Panc1 (cell line): ENCODE measurements at places on chromosomes 7 and 10.

DNA sequence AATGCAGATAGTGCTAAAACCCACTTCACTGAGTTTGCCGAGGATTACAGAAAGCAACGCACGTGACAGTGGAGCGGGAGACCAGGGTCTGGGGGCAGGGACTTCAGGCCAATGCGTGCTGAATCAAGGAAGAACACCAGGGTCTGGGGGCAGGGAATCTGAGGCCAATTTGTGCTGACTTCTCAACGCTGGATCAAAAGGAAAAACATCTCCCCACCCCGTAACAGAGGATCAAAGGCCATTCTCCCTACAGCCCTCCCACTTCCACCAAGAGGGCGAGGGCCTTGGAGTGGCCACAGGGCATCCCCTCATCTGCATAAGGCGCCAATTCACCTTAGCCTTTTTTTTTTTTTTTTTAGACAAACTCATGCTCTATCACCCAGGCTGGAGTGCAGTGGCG is 22.3 kb upstream of the BNIP3 start:
- no peak for DNase-seq

GRCh38 chr10:96935810-96936209 is 103.7 kb downstream of the LCOR start:
- DNase-seq = no peak

GRCh38 chr10:83678850-83679249 is 460.5 kb upstream of the GHITM start:
- no peak for DNase-seq

DNA sequence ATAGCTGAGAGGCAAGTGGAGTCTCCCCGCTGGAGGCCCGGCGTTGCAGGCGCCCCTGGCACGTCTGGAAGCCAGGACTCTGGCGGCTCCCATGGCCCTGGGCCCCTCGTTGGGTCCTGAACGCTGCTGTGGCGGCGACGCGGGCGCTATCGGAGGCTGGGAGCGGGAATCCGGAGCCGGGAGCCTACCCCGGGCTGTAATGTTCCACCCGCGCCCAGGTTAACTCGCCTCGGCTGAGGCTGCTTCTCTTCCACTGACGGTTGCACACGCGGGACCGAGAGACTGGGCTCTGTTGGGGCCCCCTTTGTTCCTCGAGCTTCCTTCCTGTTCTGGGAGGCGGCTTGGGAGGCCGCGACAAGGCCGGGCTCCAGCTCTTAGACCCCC is 1.3 kb upstream of the HOXA5 start:
- no peak for DNase-seq

DNA sequence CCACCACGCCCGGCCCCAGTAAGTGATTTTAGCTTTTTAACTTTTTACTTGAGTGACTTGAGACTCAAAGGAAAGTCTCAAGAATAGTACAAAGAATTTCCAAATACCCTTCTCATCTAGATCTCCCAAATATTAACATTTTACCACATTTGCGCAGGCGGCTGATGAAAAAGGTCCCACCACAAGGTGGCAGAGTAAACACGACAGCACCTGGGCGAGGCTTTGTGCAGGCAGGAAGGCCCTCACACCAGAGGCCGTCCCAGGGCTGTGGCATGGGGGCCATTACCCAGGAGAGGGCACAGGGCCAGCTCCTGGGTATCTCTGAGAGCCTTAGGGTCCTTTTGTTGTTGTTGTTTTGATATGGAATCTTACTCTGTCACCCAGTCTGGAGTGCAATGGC is 50.0 kb upstream of the WIPI2 start:
- DNase-seq = no peak

- no peak for DNase-seq
These were observed 38.1 kb downstream of the FAM107B start for GRCh38 chr10:14736600-14737081.

GRCh38 chr7:47095946-47096345 is 486.0 kb downstream of the TNS3 start:
- no peak for DNase-seq

DNA sequence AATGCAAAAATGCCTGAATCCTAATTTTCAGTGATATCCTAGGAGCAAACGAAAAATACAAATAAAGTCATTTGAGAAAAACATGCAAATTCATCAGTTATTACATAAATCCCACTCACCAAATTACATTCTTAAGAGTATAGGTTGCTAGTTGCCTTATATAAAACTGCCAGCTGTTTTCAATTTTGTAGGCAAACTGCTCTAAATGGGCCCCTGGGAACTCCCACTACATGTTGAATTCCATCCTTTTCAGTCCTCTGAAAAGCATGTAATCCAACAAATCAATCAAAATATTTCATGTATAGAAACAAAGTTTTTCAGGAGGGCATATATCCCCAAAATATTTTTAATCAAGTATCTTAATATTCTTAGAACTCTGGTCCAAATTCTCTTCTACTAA is 2.1 kb upstream of the JMJD1C start:
- no peak for DNase-seq

GRCh38 chr7:67451306-67451705 is 454.7 kb downstream of the TYW1 start:
- no peak for DNase-seq

GRCh38 chr10:43393606-43394360 is 15.2 kb downstream of the HNRNPF start:
- DNase-seq = no peak

DNA sequence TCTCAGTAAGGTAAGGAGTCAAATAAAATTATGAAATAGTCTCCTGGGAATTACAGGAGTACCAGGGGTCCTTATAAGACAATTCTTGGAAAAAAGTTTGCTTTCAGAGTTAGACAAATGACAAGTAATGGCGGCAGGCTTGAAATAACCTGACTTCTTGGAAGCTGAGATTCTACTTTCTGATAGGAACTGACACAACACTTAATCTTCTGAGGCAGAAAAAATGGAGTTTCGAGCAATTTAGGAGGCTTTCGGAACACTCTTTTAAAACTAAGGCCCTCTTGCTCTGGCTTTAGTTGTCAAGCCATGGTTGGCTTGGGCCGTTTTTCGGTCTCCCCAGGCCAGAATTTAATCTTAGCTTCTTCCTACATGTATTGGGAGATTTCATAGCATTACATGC is 260.0 kb downstream of the GATA3 start:
- no peak for DNase-seq

DNA sequence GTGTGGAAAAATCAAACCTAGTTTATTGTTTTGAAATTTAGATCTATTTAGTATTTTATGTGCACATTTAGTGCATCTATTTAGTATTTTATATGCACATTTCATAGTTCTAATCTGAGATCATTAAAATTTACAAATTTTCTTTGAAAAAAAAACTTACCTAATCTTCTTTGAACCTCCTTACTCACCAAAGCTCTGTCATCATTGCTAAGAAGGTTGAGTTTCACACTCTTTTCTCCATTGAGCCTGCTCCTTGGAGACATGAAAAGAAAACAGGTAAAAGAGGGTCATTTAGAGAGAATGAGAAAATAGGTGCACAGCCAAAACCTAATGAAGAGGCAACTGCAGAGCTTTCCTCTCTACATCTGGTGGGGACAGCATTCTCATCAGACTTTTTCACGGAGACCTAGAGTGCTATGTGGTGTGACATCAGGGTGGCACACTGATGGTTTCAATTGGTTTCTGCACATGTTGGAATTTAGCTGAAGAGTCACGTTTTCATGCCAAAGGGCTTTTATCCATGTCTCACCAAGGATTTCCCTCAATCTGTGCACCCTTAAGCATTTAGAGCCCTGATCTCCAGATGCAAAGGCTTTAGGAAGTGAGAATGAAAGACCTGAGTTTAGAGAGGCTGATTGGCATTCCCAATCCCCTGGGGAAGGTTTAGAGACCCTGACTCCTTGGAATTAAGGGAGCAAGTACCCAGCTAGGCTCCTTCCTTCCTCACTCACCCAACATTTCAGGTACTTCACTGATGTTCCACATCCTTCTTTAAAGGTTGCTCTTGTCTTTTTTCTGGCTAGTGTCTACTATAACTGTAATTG is 89.2 kb upstream of the CAPZA2 start:
- DNase-seq = no peak

- DNase-seq = no peak
These were observed 100.8 kb downstream of the ANLN start for GRCh38 chr7:36490419-36490830.

DNA sequence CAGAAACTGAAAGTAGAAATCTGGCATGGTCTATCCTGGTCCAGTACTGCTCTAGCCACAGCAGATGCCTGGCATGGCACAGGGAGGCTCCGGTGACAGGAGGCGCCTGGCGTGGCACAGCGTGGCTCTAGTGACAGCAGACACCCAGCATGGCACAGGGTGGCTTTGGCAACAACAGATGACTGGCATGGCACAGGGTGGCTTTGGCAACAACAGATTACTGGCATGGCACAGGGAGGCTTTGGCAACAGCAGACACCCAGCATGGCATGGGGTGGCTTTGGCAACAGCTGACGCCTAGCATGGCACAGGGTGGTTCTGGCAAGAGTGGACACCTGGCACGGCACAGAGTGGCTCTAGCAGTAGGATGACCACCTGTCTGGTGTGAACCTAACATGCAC is 480.5 kb upstream of the FOXK1 start:
- no peak for DNase-seq

- DNase-seq = no peak
These were observed at the start of gene FAM13C for GRCh38 chr10:59362144-59362958. FAM13C (minus strand) TSS chr10:59362549; CDS start chr10:59362460, 89 bp downstream.

- no peak for DNase-seq
These were observed 30.4 kb downstream of the PFKFB3 start for GRCh38 chr10:6232846-6233724.

DNA sequence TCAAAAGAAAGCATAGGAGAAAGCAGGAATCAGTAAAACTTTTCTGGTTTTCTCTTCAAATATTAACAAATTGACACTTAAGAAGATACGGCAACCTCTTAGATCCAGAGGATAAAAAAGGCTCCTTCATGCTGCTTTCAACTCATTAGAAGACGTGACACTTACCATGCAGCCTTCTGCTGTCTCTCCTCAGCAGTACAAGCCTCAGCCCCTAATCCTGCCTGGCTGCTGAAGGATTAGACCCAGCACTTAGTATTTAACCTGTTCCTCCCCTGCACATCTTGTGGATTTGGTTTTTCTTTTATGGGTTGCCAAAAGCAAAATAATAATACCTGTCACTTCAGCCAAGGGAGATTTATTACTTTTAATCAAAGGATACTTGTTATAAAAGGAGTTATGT is 108.4 kb downstream of the LYZL1 start:
- DNase-seq = no peak

DNA sequence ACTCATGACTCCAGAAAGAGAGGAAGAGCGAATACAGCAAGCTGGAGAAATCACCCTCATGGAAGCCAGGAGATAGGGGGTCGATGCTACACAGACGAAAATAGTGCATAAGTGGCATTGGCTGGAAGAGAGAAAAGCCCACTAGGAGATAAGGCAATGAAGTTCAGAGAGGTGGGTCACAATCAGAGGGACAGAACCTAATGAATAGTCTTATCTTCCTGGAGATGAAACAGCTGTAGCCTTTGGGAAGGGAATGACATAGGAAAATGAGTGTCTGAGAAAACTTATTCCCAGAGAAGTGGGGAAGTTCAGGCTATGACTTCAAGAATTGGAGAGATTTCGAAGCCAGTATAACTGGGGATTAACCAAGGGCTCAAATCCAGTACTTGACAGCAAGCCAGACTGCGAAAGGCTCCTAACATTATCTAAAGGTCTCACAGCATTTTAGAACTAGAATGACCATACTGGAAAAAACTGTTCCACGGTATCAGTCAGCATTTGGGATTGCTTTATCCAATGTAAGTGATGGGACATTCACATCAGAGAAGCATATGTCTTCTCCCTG is 211.1 kb downstream of the ZNF365 start:
- no peak for DNase-seq

GRCh38 chr10:121340271-121340831 is 257.9 kb downstream of the FGFR2 start:
- no peak for DNase-seq

DNA sequence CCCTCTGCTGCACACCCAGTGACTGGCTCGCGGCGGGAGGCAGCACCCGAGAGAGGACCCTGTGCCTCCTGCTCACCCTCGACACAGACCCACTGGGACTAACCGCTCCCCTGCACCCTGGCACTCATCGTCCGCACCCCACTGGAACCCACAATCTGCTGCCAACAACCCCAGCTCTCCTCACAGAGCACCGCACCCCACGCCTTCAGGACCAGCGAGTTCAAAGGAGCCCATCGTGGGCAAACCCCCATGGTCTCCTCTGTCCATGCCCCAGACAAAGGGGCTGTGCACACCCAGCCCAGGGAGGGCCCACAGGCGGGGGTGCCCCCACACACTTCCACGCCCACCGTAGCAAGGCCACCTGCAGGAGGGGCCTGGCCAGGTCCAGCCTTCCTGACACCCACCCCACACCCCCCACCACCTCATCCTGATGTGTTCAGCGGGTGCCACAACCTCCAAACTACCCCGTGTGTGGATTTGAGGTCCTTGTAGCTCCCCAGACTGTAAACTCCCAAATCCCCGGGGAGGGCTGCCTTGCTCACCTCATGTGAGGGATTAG is 14.0 kb downstream of the RASGEF1A start:
- no peak for DNase-seq

DNA sequence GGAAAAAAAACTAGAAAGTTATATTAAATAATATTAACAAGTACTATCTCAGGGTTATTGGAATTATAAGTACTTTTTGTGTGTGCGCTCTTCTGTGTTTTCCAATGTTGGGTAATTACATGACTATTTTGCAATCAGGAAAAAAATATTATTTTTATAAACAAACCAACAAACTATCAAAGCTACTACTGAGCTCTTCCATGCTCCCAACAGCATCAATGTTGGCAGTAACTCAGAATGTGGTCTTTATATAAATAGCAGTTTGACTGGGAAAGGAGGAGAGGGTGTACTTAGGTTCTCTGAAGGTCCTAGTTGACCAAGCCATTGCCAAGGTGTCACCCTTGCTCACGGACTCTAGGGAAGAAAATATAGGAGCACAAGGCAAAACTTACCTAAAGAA is 15.0 kb downstream of the MTERF1 start:
- no peak for DNase-seq

DNA sequence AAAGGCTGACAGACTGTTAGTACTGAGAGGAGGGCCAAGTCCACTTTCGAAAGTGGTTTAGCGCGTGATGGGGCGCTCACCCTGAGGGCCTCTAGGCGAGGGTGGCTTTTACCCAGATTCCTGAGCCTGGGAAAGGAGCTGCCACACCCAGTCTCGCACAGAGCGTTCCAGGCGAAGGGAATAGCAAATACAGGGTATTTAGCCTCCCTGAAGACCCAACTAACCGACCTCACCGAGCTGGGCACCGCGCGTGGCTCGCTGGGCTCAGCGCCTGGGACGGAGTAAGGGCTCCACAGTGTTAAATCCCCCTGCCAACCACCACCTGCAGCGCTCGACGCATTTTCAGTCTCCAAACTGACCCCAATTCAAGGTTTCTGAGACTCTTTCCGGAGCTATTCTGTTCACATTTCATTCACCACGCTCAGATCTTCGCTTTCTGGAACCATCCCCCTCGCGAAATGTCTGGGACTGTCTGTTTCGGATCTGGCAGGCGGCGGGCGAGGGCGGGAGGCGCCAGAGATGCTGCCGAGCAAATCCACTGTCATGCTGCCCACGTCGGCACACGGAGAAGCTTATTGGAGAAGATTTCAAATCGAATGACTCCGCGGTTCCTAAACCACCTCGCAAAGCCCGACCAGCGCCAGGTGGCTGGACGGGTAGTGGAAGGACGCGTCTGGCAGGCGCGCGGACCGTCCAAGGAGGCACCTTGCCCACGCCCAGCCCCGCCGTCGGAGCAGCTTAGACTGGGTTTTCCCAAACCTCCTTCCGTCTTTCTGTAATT is 1.4 kb upstream of the OSBPL3 start:
- DNase-seq = no peak
